ENCODE measurements at places on chromosomes 6 and 20.
A peak's percentile ranks its signal among the peaks of the same experiment; 100 is the strongest.

DNA sequence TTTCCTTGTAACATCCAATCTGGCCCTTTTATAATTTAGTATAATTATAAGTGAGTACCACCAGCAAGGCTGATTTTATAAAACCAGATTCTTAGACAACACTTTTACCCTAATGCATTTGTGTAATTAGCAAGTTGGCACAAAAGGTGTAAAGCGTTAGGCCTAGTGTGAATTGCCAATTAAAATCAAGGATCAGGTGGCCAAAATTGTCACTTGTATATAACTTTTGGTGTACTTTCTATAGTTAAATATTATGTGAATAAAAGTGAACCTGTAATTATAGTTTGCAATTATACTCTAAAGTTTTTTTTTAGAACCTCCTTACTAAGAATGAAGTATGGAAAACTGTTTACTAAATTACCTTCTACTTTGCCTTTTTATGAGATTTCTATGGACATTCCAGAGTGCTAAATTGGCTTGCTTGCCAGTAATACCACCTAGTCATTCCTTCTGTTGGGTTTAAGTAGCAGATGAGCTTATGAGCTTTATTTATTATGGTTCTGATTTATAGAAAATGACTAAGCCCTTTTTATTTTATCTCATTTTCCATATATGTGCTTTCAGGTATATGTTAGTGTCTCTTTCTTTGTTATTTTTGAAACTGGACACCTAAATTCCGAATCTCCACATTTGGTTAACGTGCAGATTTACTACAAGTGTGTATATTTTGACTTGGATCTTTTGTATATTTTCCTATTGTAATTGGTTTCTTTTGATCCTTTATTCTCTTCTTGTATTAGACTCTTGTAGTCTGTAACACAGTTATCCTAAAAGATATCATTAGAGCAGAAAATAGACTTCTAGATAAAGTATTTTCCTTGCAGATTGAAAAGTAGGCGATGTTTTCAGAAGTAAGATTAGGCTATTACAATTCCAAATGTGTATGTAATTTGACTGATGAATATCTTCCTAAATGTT lies 3.9 kb downstream of the STXBP5 start:
- no peak for DNase-seq

DNA sequence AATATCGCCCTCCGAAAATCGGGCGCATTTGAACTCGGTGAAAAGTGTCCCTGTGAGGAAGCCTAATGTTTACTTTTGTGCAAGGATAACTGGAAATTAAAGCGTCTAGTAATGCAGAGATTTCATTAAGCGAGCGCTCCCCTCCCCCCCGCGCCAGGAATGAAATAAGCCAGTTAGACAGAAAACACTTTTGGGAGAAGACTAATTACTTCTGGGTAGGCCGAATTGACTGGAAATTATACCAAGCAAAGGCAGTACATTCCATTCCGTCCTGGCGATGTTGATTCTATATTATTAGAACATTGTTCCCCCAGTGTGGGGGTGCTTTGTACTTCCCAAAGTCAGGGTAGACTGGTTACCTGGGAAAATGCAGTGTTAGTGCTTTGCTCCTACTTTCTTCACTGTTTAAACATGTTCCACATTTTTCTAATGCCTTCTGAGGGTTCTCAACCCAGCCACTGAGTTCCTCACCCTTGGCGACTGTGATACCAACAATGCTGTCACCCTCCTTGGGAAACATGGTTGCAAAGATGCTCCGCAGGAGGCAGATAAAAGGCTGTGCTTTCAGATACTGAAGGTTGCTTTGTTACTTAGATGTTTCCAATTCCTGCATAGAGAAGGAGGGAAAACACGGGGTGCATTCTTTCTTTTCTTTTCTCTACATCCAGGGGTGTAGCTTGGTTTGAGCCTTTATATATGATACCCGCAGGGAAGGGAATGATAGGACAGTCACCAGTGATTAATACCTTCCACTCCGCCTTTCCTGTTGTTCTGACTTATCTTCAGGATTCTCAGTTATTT lies 2.6 kb downstream of the GJA1 start:
- DNase-seq = peak; percentile 35

DNA sequence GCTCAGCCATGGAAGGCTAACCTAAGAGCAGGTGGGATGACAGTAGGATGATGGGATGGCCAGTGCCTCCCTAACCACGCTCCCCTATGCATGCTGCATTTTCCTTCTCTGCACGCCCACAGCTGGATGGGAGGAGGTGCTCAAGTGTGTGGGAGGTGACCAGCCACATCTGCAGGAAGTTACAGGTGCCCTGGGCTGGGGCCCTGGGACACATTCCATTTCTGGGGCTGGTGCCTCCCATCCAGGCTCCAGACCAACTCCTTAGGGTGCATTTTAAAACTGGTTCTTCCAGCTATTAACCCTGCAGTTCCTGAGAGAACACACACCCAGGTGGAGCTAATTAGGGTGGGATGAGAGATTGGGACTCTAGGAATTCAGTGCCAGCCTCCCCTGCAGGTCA lies 135.3 kb upstream of the ARMC2 start:
- DNase-seq = peak; percentile 67

- DNase-seq = peak; percentile 23
Measured at GRCh38 chr6:38427492-38428210, 212.1 kb downstream of the BTBD9 start.

DNA sequence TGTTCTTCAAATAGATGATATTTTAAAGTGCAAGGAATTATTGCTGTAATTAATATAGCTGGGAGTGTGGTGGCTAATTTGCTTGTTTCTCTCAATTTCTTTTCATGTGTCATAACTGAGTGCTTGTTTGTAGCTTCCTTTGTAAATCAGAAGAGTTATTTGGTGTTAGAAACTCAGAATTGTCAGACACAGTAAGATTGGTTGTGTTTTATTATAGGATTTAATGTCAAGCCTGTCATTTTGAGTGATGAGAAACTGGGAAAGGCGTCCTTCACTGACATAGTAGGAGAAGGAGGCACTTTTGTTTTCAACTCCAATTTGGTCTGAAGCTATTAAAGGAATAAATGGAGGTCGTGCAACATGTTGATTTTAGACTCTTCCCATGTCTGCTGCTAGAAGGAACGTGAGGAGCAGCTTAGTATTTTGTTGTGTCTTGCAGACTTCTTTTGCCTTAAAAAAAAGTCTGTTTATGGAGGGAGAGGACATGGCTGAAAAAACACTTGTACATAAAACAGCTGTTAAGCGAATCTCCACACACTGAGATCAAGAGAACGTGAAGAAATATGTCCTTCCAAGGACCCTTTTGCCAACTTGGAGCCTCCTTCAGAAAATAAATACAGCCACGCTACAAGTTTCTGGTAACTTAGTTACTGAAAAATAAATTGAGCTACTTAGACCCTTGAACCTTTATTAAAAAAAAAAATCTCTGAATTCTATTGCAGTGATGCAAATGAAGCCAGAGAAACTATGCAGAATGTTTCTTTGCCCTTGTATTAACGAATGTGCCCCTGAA lies 59.5 kb downstream of the BMP6 start:
- no peak for DNase-seq

- no peak for DNase-seq
Measured at GRCh38 chr6:167721291-167721690, 105.4 kb upstream of the AFDN start.

DNA sequence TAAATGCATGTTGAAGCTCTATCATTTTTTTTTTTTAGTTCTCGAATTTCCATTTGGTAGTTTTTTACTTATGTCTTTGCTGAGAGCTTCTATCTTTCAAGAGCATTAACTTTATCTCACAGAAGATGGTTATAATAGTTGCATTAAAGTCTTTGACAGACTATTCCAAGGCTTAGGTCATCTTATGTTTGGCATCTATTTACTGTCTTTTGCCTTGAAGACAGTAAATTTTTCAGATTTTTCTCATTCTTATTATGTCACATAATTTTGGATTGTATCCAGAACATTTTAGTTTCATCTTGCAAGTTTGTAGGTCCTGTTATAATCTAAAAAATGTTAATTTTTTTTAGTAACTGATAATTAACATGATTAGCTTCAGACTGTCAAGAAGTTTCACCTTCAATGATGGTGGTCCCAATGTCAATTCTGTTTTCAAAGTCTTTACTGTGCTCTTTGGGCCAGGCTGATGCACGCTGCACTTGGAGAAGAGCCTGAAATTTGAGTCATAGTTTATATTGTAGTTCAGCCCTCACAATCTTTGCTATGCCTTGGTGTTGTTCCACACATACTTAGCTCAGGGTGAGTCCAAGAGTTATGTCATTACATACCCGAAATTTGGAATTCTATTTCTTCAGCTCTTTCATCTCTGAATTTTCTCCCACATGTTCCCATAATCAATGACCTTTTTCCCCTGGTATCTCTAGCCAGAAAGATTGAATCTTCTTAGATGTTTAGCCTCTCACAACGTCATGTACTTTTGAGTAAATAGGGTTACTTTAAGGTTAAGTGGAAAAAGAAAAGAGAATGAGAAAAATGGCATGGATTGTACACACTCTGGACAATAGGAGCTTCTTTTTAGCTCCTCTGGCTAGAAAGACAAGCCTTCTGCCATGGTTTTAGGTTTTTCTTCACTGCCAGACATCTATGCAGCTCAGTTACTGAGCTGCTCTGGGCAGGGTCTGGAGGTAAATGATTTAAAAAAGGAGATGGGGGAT lies 110.3 kb upstream of the BTBD3 start:
- no peak for DNase-seq

- peak; percentile 70 for DNase-seq
Measured at GRCh38 chr6:43773050-43773979, 3.3 kb downstream of the VEGFA start.

DNA sequence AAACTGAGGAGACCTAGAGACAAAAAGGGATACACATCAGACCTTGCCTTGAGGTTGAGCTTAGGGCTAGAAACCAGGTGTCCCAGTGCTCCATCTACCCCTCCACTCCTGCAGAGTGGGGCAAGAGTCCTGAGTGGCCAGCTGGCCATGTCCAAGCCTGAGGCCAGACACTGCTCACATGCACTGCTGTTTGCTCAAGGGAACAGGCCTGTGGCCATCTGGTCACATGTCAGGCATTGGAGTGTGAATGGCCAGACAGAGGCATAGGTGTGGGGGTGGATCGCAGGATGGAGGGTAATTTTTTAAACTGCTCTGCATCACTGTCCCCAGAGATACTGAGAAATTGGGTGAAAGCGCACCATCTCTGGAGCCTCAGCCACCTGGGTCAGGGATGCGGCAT lies 30.5 kb downstream of the MAFB start:
- no peak for DNase-seq

DNA sequence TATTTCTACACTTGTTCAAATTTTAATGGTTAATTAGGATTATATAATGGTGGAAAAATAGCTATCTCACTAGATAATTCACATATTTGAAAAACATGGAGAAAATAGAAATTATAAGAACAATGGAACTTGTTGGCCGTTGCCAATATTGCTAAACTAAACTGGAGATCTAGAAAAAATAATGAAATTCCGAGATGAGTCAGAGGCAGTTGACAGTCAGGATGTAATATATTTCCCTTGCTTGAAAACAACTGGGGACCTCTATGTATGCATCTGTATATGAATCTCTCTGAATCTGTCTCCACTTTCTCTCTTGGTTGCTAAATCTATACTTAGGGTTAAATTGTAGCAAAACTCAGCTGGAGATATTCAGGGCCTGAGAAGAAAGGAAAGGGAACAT lies 1108.2 kb upstream of the GJE1 start:
- no peak for DNase-seq

GRCh38 chr20:10115021-10115420 lies 80.2 kb downstream of the ANKEF1 start:
- no peak for DNase-seq

GRCh38 chr6:122400121-122400450 lies 634 bp downstream of the HSF2 start:
- no peak for DNase-seq

GRCh38 chr6:55023230-55023629 lies 151.1 kb upstream of the HCRTR2 start:
- DNase-seq = no peak

- DNase-seq = no peak
Measured at GRCh38 chr6:34341481-34341971, 50.9 kb downstream of the NUDT3 start.

GRCh38 chr6:145060714-145061113 lies 674.6 kb downstream of the EPM2A start:
- DNase-seq = no peak

- DNase-seq = no peak
Measured at GRCh38 chr6:21800330-21800729, 206.8 kb downstream of the SOX4 start.

- no peak for DNase-seq
Measured at GRCh38 chr6:56244528-56245253, 2.7 kb downstream of the COL21A1 start.

GRCh38 chr6:138659998-138660397 lies 113.6 kb upstream of the CCDC28A start:
- DNase-seq = no peak

DNA sequence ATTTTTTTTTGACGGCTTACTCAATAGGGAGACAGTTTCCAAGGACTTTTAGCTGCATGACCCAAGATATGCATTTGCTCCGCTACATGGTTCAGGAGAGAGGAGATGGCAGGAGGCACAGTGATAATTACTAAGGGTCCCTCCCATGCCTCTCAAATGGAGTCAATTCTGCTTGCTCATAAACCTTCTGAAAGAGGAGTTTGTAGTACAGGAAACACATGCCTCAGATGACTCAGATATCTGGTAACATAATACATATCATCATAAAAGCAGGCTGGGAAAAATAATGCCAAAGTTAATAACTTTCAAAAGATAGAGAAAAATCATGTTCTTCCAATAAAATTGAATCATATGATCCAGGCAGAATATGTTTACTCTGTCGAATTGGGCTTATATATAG lies 97.6 kb upstream of the DEFB112 start:
- DNase-seq = no peak

DNA sequence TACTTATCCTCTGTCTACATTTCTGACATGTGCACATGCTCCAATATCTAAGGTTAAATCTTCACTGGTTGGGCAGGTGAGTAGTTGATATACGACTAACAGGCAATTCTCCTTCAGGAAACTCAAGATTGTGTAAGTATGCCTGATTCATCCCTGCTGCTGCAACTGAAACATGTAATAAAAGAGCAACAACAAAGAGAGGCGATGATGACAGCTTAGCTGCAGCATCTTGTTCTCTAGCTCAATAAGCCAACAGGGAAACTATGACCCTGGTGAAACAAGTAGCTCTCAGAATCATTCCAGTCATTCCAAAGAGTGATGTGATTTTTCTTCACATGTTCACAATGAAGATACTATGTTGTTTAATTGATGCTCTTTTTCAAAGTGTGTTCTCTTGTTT lies 74.4 kb downstream of the ELOVL4 start:
- DNase-seq = no peak

DNA sequence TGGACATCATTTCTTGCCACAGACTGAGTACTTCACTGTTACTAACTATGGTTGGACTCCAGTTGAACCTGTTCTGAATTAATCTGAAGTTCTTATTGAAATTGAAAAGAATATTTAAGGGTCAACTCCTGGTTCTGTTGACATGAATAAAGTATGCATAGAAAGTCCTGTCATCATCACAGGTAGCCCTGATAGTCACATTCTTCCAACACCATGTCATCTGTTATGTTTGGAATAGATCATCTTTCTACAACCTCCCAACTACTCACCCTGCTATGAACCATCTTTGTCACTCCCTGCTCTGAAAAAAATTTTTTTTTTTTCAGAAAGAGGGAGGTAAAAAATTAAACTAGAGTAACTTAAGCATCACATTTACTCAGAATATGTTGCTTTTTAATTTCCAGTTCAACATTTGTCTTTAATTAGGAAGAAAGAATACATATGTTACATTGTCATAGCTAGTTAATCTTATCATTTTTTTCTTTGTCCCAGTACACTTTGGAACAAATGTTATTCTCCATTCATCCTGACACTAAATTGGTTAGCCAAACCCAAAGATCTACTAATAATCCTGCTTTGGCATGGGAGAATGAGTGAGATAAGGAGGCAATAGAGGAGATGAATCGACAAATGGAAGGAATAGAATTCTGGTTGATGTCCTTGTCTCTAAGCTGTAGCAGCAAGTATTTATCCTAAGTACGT lies 775.1 kb upstream of the NRSN1 start:
- no peak for DNase-seq

Data from iPS-NIHi11 (cell line).